Hematopoietic multipotent progenitor cell treated with erythropoietin and hydrocortisone succinate and interleukin-3 and kit ligand, for 4 days (in vitro differentiated cells): ENCODE measurements at places on chromosomes 6 and 20.

GRCh38 chr6:4208158-4208557, 72.8 kb upstream of the ECI2 start:
- no peak for DNase-seq

DNA sequence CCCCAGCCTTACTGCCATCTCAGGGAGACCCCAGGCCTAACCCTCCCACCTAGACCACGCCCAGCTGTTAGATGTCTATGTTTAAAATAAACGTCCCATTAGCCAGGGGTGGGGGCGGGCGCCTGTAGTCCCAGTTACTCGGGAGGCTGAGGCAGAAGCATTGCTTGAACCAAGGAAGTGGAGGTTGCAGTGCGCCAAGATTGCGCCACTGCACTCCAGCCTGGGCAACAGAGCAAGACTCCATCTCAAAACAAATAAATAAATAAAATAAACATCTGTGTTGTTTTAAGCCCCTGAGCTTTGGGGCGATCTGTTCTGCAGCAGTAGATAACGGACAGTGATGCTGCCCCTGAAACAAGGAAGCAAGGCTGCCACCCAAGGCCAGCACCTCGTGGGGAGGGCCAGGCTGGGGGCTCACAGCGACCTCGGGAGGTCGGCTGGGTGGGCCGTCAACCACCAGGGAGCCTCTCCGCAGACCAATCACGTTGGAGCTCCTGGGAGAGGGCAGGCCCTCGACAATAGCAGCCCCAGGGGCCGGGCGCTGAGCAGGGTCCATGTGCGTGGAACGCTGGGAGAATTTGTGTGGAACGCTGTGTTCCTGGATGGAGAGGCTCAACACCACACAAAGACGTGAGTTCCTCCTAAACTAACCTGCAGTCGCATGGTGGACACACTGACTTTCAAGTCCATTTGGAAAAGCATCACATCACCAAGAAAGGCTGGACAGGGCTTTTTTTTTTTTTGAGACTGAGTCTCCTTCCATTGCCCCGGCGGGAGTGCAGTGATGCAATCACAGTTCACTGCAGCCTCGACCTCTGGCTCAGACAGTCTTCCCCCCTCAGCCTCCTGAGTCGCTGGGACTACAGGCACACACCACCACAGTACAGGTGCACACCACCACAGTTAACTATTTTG, 1.0 kb upstream of the HELZ2 start:
- DNase-seq: no peak

GRCh38 chr6:108673153-108673552, 112.4 kb downstream of the FOXO3 start:
- DNase-seq: no peak

DNA sequence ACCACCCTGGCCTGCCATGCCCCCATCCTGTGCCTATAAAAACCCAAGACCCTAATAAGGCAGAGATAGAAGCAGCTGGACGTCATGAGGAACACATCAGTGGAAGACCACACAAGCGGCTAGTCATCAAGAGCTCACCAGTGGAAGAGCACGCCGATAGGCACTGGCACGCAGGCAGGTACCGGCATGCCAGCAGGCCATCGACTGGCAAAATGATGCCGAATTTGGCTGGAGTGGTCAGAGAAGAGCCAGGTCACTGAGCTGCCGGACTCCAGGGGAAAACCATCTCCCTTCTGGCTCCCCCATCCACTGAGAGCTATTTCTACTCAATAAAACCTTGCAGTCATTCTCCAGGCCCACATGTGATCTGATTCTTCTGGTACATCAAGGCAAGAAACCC, 227.6 kb upstream of the EXOC2 start:
- no peak for DNase-seq

DNA sequence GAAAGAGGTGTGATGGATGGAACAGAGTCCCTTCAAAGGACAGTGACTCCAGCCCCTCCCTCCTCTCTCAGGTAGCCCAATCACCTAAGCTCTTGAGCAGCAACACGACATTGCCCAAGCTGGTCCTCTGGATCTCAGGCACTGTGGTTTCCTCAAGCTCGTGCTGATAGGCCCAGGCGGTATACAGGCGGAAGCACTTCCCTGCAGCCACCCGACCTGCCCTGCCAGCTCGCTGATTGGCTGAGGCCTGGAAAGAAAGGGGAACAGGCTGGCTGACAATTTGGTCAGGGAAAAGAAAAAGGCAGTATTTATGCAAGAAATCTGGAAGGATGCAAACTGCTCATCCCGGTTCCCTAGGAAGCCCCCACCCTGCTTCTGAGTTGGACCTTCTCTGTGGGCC, 9.6 kb downstream of the C6orf136 start:
- DNase-seq: peak; percentile 42

GRCh38 chr6:104484626-104485025, 375.1 kb downstream of the HACE1 start:
- no peak for DNase-seq

DNA sequence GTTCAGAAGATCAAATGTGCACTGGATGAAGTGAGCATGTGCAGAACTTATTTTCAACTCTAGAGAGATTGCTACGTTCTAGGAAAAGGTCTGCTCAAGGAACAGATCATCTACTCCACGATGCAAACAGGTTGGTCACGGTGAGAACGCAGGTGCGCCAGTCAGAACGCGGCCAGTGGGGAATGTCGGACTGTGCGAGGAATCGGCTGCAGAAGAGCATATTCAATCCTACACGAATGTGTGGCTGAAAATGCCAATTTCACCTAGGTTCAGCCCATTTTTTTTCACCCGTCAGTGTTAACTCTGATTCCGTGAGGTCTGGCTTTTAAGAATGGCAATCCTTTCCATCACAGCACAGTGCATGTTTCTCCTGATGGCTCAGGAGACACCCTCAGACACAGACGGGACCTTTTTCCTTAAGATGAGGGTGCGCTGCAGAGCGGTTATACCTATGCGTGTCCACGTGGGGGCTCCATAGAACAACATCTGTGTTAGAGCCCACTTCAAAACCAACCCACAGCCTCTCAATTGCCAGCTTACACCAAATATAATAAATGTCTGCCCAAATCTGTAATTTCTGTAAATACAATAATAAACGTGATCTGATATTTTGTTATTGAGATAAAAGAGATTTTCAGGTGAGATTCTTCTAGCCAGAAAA, 250.4 kb downstream of the FOXA2 start:
- peak; percentile 83 for DNase-seq

- no peak for DNase-seq
Observed at GRCh38 chr6:21847711-21848480, 254.3 kb downstream of the SOX4 start.

DNA sequence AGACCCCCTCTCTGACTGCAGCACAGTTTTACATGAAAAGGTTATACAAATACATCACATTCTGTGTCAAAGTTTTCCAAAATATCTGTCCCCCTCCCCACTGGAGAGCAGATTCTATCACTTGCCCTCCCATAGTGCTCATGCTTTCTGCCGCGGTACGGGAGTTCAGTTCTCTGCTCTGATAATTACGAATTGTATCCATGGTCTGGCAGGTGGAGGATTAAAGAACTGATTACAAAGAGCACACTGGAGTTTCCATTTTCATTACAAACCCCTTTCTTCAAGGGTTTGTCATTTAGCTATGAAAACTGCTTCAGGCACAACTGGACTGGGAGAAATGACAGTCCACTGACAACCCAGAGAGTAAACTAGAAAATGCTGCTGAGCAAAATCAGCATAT, 166.0 kb downstream of the PDSS2 start:
- no peak for DNase-seq

GRCh38 chr6:124090491-124090890, 286.8 kb downstream of the NKAIN2 start:
- DNase-seq: no peak

DNA sequence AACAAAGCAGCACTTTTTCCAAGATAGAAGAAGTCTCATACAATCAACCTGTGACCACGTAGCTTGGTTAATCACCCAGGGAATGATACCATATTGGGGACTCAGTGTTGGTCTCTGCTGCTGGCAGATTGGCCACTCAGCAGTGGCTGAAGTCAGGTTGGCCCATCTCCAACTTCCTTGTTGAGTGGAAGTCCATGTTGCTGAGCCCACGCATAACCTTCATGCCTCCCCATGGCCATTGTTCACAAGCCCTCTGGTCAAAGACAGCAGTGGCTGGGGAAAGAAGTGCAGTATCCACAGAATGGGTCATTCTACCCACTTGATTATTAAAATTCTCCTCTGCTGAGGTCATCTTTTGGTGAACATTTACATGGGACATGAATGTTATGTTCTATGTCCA, 38.5 kb downstream of the PKIB start:
- no peak for DNase-seq

GRCh38 chr20:53154540-53154939, 182.4 kb downstream of the TSHZ2 start:
- peak; percentile 12 for DNase-seq

- no peak for DNase-seq
Observed at GRCh38 chr6:164045082-164045481, 630.6 kb downstream of the QKI start.

- no peak for DNase-seq
Observed at GRCh38 chr6:170443151-170443662, 109.9 kb downstream of the PSMB1 start.

- DNase-seq: no peak
Observed at GRCh38 chr6:99780556-99780885, 173.9 kb downstream of the PRDM13 start.

DNA sequence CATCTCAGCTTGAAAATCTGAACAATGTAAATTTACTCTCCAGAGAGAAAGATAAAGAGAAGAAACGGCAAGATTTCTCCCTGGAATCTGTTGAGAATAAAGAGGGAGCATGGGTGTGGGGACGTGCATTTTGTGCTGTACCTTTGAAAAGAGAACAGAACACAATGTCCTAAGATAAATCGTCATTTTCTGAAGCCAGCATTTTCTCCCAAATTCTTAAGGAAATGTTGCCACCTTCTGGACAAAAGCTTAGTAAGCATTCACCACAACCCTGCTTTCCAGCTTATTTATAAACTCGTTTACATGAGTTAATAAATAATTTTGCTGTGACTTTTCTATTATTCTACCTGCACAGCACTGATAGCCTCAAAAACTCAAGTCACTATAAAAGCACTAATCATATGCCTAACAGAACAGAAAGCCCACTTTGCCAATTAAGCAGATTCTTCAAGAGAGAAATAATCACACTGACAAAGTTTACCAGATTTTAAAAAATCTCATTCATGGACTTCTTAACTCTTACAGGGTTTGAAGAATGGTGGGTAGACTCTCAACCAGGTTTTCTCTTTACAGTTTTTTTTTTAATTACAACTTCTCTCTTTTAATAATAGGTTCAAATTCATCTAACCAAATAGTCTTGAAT, 155.8 kb downstream of the MBOAT1 start:
- DNase-seq: peak; percentile 84

GRCh38 chr6:129329678-129330077, 380.3 kb downstream of the ARHGAP18 start:
- DNase-seq: no peak

DNA sequence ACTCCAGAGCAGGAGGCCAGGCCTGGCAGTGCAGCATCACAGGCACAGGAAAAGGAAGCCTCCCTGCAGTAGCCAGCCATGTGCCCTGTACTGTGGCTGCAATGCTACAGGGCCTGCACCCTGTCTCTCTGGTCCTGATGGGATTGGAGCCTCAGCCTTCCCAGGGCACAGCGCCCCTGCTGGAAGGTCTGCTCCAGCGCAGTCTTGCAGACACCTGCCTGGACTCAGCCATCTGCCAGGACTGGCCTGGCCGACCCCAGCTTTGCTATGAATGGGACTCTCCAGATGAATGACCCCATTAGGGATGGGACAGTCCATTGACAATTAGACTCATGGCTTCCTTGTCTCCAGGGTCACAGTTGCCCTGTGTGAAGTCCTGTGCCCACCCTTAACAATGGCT, 251.6 kb downstream of the ERMARD start:
- no peak for DNase-seq

DNA sequence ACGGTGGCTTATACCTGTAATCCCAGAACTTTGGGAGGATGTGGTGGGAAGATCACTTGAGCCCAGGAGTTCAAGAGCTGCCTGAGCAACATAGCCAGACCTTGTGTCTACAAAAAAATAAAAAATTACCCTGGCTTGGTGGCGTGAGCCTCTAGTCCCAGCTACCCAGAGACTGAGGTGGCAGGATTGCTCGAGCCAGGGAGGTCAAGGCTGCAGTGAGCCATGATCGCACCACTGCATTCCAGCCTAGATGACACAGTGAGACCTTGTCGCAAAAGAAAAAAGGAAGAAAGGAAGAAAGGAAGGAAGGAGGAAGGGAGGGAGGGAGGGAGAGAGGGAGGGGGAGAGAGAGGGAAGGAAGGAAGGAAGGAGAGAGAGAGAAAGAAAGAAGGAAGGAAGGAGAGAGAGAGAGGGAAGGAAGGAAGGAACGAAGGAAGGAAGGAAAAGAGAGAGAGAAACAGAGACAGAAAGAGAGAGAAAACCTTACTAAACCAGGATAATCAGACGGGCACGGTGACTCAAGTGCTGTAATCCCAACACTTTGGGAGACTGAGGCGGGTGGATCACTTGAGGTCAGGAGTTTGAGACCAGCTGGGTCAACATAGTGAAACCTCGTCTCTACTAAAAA, 10.9 kb upstream of the PNRC1 start:
- DNase-seq: no peak

DNA sequence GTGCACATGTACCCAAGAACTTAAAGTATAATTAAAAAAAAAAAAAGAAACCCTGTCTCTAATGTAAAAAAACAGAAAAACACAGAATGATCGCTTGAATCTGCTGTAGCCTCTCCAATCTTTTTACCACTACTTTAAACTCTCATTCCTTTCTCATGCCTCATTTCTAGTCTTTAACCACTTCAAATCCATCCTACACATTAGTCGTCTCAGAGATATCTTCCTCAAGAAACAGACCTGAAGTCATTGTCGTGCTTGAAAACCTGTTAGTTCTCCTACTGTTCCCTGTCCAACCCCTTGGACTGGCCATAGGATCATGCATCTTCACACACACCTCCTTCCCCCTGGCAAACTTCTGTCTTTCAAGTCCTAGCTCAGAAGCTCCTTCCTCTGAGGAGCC, 112.1 kb upstream of the BCLAF1 start:
- DNase-seq: no peak

- DNase-seq: peak; percentile 33
Observed at GRCh38 chr6:85679445-85680123, 36.9 kb upstream of the SYNCRIP start.

DNA sequence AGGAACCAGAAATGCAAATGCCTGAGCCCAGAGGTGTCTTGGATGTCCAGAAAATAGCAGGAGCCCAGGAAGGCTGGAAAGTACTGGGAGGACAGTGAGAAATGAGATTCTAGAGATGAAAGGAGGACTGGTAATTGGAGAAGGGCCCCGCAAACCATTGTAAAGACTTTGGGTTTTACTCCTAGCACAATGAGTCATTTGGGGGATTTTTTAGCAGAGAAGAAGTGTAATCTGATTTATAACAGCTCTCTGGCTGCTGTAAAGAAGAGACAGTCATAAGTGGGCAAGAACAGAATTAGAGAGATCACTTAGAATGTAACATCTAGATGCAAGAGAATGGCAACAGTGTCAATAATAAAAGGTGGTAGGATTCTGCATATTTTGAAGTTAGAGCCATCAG, 40.2 kb downstream of the SLC35F1 start:
- no peak for DNase-seq
